ENCODE measurements at places on chromosomes 3 and 15. TPM values are rescaled to one million over a fixed set of nuclear protein-coding genes. Genes with fewer than 3 reads are reported as not detected.

- DNase-seq: no peak
Observed at GRCh38 chr3:65174713-65175112, 486.9 kb upstream of the ADAMTS9 start.

MYZAP gene
- total RNA-seq: 22.5 TPM

GRCh38 chr15:66098022-66098363, 155.6 kb downstream of the MEGF11 start:
- no peak for DNase-seq

PIK3CA gene
- 65.2 TPM for total RNA-seq

Measured in uterus (tissue), 4 donors.